Amniotic stem cell (primary cell): ENCODE measurements at places on chromosomes 5 and 9.

DNA sequence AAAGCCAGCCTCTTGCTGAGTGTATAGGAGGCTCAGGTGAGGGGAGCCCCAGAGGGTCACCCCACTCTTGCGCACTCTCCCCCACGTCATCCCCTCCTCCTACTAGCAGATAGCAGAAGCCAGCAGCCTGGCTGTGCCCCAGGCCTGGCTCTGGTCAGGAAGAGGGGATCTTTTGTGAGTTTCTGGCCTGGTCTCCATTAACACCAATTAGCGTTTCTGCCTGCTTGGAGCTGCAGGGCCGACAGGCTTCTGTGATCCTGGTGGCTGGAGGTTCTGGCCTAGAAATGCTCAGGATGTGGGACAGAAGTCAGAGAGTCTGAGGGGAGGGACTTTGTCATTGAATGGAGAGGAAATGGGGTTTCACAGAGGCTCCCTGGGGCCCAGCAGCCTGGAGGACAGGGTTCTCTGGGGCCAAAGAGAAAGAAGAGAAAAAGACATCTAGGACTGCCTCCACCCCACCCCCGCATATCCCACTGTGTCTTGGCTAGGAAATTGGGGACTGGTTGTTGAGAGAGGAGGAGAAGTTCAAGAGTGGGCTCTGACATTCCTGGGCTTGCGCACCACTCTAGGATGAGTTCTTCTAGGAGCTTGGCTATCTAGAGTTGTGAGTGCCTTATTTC, 47.5 kb upstream of the ARAP3 start:
- DNase-seq: no peak

GRCh38 chr5:73388740-73389139, 59.8 kb downstream of the FOXD1 start:
- DNase-seq: no peak

- DNase-seq: no peak
These were observed 76.2 kb upstream of the COL5A1 start for GRCh38 chr9:134565316-134565915.

- DNase-seq: no peak
These were observed 331.3 kb downstream of the NSG2 start for GRCh38 chr5:174376726-174377373.

DNA sequence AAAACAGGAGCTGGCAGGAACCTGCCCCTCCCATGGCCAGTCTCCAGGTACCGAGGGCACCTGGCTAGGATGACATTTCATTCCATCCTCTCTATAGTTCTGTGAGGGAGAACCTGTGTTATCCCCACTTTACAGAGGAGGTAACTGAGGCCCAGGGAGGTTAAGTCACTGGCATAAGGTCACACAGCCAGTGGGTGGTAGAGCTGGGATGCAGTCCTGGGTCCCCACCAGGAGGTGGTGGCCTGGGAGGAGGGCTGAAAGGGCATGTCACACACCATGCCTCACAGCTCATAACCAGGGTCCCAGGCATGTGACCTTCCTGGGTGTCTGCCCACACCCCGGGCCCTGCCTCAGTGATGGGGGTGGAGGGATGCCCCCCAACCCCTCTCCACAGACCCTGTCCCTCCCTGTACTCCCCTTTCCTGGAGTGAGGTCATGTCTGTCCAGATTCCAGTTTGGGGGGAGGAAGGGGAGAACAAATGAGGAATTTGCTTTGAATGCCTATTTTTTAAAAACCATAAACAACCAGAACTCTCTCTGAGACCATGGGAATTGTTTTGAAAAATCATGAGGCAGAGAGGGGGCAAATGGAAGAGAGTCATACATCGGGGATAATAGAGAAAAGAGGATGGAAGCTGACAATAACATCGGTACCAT, 77.7 kb upstream of the STXBP1 start:
- DNase-seq: no peak

DNA sequence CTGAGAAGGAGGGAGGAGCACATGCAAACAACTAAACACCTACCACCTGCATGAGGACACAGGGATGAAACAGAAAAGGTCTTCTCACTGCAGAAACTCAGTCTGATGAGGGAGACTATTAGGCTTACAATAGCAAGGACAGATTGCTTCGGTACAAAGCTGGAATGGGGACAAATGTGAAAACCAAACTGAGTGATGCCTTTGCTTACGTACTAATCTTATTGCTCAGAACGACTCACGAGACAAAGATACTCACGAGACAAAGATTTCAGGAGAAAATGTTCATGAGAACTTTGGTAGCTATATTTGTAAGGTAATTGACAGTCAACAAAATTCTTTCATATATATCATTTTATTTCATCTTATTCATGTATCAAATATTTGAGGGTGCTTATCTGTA, 71.9 kb upstream of the TAF1L start:
- no peak for DNase-seq

DNA sequence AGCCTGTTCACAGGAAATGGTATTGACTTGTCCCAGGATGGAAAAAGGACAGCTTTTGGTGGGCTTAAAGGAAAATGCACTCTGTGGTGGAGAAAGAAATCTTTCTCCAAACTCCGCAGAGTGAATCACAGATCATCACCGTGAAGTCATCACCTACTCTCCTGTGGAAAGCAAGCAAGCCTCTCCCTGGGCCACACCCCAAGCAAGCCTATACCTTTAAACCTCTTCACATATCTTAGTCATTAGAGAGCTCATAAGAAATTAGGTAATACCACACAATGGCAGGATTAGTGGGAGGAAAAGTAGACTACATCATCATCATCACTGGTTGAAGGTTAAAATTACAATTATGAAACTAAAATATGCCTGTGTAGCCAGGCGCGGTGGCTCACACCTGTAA, 23.2 kb downstream of the TLE1 start:
- DNase-seq: no peak
